ENCODE measurements at places on chromosomes 1 and 21.

DNA sequence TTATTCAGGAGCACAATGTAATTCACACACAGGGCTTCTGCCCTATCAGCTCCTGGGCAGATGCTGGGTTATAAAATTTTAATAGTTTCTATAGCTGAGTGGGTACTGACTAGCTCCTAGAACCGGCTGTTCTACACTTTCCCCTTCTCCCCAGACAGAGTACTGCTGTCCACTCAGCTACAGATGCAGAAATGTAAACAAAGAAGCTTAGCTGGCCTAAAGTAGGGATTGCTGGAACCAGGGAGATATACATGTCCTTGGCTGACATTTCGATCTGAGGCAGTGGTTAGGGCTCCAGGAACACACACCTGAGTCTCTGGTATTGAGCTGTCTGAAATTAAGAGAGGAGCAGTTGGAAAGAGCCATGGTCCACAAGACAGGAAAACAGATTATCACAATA lies 211.5 kb upstream of the USP24 start:
- no peak for DNase-seq

GRCh38 chr1:115063228-115063901 lies 25.9 kb downstream of the TSPAN2 start:
- no peak for DNase-seq

DNA sequence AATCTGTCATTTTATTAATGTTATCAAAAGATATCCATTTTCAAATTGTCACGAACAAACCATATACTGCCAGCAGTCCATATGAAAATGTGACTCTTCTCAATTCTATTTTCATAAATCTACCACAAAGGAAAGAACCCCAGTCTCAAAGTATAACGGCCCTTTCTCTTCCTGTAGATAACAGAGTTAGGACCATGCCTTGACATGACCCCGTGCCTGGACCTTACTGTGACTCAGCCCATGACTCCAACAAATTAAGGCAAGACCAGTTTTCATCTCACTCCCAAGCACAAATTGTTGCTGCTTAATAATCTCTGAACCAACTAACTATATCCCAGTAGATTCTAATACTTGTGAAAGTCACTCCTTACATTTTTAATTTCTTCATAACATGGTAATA lies 124.4 kb upstream of the NFIA start:
- DNase-seq, result no peak

DNA sequence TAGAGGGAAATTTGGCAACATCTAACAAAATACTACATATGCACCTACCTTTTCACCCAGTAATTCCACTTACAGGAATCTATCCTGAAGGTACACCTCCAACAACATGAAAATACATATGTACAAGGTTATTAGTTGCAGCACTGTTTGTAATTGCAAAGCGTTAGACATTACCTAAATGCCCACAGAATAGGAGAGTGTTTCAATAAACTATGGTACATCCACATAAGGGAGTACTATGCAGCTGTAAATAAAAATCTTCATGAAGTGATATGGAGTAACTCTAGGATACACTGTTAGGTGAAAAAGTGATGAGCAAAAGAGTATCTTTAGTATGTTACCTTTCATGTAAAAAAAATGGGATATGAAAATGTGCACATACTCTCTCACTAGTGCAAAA lies 126.1 kb downstream of the ACBD6 start:
- DNase-seq, result no peak

- no peak for DNase-seq
These were observed 9.3 kb downstream of the CBR1 start for GRCh38 chr21:36079010-36079649.

DNA sequence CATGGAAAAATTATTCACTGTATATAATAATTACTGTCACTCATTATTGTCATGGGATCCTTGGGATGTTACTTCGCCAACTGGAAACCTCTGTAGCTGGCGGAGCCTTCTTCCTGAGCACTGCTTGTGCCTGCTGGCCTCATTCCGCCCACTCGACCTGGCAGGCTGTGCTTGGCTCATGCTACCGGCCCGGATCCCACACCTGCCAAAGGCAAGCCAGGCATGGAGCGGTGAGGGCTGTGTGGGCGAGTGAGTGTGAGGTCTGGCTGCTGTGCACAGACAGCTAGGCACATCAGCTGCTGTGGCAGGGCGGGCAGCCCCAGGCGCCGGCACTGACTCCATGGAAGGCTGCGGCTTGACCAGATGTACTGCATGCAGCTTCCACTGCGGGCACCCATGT lies 78.4 kb downstream of the DISP1 start:
- DNase-seq, result no peak

DNA sequence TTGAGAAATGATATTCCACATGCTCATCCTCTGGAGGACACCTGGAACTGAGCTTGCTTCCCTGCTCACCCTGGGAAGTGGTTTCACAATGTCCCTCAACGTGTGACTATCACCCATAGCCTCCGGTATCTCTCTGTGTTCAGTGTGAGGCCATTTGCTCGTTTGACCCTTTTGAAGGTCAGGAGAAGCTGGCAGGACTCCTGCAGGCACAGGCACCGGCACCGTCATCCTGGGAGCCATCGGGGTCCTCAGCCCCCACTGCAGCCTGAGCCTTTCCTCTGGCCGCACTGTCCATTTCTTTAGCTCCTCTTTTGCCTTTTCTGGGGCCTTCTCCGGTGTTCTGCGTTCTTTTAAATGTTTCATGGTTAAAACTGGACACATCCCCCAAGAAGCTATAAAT lies 159.6 kb upstream of the COL6A1 start:
- DNase-seq, result no peak

- no peak for DNase-seq
These were observed 7.2 kb downstream of the CASZ1 start for GRCh38 chr1:10789047-10789791.

DNA sequence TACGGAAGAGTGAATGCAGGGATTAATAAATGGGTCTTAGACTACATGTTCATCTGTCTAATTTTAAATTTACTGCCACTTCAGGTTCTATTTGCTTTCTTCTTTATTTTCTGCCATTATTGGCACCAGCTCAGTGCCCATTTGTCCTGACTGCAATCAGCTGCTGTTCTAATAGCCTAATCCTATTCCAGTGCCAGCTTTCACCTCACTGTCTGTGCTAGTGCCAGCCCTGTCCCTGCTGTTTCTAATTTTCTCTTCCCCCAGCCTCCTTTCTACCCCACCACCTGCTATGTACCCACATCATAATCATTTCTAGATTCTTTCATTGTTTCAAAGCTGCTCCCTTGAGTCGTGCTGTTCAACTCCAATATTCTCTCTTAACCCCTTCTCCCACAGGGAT lies 86.4 kb downstream of the KCNK1 start:
- no peak for DNase-seq

GRCh38 chr1:227896710-227897655 lies 50.7 kb downstream of the WNT9A start:
- no peak for DNase-seq

All from cardiac fibroblast (primary cell).